ENCODE measurements at places on chromosomes 4 and X.

GRCh38 chrX:110407910-110408545 is 49.4 kb downstream of the RTL9 start:
- DNase-seq: no peak

DNA sequence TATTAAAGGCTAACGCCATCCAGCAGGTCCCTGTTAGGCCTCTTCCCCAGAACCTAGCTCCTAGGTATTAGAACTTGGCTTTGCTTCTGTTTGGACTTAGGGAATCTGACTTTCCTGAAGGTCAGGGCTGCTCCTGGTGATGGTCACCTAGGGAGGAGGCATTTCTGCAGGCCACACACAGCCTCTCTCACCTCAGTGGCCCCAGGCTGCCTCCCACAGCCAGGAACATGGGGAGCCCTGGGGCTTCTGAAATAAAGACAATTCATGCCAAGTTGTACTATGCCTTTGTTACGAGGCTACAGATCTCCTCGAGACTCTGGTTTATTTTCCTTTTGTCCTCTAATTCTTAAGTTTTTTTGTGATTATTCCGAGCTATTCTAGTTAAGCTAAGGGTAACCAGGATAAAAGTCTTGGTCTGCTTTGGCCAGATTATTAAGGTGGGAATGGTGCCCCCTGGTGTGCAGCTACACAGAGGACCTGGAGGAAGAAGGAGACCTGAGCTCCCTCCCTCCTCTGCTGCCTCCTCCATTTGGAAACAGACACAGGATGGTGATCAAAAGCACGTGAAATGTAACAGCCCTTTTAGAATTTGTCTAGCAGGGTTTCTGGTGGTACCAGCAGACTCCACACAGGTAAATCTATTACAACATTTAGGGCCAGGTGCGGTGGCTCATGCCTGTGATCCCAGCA is 131.0 kb downstream of the DCLK2 start:
- no peak for DNase-seq

DNA sequence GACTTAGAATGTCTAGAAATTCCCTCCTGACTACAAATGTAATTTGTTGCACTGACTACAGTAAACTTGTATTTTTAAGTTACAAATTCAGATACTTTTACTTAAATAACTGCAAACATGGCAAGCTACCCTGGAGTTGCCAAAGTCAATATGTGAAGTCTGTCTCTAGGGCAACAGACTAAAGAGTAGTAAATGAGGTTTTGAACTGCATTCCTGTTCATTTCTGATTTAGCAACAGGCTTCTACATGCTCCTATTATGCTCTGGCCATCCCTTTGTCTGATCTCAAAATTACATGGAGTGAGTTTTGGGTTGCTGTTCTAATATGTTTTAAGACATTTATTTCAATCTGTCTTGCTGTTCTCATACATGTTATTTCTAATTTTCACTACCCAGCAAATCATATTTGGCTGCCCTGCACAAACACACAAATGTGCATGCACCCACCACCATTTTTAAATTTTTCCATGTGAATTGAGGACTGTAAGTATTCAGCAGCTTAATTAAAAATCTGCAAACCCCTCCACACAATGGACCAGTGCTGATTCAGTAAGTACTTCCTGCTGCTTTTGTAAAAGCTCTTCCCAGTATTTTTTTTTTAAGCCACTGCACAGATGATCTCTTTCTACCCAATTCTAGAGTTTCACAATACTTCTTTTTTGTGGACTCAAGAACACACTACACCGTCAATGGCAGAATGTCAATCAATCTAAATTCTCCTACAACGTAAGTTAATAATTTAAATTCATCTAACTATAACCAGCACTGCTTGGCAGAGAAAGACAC is 26.7 kb downstream of the SH3RF1 start:
- DNase-seq: no peak

DNA sequence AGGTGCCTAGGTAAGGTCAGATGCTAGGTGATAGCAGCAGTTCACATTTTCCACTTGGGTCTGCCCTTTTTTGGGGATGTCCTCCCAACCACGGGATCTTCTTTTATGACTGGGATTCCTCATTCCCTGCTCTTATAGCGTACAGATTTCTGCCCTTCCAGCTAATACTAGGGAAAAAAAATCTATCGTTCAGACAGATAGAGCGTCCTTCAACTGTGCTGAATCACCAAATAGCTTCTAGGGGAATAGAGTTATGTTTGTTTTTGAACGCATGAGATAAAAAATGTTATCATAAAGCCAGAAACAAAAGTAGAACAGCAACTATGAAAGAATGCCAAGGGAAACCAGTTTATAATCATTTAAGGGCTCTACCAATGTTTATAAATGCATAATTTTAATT is 13.0 kb downstream of the RAP2C start:
- DNase-seq: no peak

All from stimulated activated CD4-positive, alpha-beta T cell treated with anti-CD3 and anti-CD28 coated beads, Interleukin-1b, Interleukin-23, amount 100 ng/mL, for 1 hour (primary cell).